ENCODE measurements at places on chromosomes 4 and X. TPM values are rescaled to one million over a fixed set of nuclear protein-coding genes. Genes with fewer than 3 reads are reported as not detected.

DNA sequence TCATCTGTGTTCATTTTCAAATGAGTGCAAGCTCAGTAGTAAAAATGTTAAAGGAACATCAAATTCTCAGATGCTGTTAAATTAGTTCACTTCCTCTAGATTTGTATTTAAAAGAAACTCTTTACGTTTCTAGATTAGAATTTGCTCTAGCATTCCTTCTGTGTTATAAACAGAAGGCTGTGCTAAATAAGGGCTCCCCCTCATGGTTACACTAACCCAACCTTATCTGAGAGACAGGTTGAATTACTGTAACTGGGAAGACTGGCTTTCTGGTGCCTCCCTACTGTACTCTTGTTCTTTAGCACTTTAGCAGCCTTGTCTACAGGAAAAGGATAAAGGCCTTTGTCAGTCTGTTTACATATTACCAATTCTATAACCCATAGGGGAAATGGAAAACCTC, 56.8 kb downstream of the RXFP1 start:
- peak; percentile 23 for DNase-seq

GRCh38 chrX:53686151-53686885, at the start of gene HUWE1:
Gene HUWE1 (minus strand): TSS chrX:53686719. CDS start chrX:53654107, 32,612 bp downstream.
- peak; percentile 77 for DNase-seq

- DNase-seq, result peak; percentile 60
These were observed 185.3 kb upstream of the BCOR start for GRCh38 chrX:40282946-40283660.

DNA sequence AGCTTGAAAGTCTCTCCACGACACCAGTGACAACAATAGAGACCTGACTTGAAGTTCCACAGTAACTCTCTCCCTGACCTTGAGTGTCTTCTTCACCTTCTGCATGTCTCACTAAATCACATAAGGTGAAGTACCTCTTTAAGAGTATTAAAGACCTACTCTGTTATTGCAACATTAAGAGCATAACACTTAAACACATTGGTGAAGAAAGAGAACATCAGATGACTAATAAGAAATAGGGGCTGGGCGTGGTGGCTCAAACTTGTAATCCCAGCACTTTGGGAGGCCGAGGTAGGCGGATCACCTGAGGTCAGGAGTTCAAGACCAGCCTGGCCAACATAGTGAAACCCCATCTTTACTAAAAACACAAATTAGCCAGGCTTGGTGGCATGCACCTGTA, 33.9 kb upstream of the MAPK10 start:
- no peak for DNase-seq

DNA sequence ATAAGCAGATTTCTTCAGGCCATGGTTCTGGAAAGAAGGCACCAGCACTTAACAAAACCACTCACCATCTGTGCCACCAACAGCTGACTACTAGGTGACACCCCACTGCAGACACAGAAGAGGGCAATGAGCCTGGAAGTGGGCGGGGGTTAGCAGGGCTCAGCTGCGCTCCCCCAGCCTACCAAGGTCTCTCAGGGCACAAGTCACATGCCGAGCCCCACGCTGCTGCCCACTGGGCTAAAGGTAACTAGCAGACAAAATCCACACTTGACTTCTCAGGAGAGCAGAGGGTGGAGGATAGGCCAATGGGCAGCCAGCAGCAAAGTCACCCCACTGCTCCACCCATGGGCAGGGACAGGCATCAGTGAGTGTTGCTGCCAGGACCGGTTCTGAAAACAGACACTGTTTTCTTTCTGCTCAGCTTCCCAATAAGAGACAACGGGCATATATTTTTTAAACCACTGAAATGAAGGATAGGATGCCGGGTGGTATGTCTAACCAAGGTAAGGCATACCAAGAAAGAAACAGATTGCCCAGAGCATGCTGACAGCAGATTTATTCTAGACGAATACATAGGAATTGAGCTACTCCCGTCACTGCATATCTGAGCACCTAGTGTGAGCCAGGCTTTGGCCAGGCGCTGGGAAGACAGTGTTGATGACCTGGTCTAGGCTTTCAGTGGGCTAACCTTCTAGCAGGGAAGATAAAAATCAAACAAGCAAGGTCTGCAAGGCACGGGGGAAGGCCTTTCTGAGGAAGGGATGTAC, 20.1 kb downstream of the ACSL1 start:
- no peak for DNase-seq

- no peak for DNase-seq
These were observed 74.0 kb downstream of the STK32B start for GRCh38 chr4:5125321-5125720.

TRIM75 gene
- total RNA-seq, result not detected

LONRF3 gene
- not detected for total RNA-seq

DCAF8L1 gene
- not detected for total RNA-seq

PNMA6F gene
- not detected for total RNA-seq
